ENCODE measurements at places on chromosomes 12 and 14.

- peak; percentile 9 for DNase-seq
Observed at GRCh38 chr12:102948941-102949352, 8.5 kb upstream of the ASCL1 start.

- no peak for DNase-seq
Observed at GRCh38 chr12:80966001-80966400, 28.3 kb upstream of the LIN7A start.

GRCh38 chr14:103068351-103069073, 11.2 kb upstream of the CDC42BPB start:
- no peak for DNase-seq

DNA sequence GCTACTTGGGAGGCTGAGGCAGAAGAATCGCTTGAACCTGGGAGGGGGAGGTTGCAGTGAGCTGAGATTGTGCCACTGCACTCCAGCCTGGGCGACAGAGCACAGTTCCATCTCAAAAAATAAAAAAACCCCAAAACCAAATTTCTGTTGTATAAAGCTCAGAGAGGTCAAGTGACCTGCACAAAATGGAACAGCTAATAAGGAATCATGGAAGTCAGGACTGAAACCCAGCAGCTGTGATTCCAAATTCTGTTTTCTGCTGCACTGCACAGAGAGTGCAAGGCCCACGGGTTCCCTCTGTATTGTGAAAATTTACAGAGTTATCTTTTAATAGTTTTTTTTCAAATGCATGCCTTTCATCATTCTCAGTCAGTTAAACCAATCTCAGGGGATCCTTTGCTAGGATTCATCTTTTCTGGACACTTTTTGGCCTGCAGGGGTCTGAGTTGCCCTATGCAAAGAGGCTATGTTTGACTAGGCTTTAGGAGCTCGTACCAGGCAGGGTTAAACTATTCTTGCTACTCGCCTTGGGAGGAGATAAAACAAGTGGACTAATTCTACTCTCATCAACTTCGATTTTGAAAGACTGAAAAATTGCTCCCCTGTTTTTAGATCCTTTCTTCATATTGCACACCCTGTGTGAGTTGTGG, 26.1 kb upstream of the AACS start:
- DNase-seq = no peak

DNA sequence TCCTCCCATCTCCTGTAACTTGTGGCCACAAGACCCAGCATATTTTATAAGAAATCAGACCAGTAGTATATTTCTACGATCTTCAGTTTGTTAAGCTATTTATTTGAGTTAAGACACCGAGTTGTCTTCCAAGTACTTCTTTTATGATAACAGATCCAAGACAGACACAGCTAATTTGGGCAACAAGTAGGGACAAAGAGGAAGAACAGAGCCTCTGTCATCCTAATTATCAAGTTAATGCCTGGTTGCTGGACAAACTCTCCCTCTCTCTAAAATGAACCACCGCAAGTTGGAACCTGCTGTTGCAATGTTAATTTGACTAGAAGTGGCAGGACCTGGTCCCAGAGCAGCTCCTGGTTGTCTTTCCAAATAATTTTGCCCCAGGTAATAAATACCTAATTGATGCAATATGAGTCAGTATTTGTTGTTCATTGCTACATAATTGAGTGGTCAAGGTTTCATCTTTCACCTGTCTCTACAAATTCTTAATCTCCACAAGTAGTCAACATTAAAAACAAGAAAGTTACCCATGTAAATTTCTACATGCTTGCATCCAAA, 323.7 kb downstream of the PAWR start:
- no peak for DNase-seq

GRCh38 chr14:67068251-67068650, 121.0 kb upstream of the GARIN2 start:
- no peak for DNase-seq

Data from activated naive CD4-positive, alpha-beta T cell (primary cell).